ENCODE measurements at places on chromosomes 1 and 21.

DNA sequence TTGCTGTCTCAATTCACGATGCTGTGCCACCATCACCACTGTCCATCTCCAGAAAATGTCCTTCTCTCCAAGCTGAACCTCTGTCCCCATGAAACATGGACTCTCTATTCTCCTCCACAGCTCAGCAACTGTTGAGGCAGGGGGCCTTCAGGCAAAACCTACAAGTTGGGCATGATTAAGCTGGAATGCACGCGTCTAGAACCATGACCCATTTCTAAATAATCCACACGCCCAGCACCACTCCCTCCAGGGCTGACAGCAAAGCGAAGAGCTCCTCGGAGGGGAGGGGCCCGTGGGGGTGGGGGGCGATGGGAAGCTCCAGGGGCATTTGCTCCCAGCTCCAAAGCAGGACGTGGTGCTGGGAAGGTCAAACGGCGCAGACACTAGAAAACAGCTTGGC is 3.3 kb upstream of the HES5 start:
- no peak for DNase-seq

DNA sequence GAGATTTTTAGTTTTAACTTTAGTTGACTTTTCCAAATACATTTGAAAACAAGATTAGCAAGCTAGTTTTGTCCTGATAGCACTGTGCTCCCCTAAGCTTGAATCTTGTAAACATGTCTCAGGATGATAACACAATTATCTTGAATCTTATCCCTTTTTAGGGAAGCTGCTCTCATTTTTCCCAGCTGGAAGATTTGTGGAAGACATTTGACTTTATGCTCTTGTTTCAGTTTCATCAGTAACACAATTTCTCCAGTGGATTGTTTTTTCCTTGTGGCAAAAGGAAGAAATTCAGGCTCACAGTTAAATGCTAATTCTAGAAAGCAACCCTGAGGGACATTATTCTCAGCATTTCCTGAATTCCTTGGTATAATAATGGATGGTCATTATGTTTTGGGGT is 88.8 kb downstream of the CDC7 start:
- DNase-seq: no peak

DNA sequence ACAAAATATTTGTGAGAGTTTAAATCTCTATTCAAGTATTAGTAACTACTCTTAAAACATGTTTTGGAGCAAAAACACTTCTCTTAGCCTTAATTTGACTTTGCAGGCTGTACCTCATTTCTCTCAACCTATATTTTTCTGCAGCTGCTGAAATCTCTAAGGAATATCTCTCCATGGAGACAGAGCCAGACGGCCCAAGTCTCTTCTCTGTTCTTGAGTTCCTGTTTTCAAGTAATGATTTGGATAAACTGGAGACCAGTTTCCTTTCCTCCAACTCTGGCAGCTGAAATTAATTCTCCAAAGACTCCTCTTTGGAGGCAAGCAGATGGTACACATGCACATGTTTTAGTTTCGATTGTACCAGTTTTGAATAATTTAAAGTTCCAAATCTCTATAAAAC is 659.7 kb upstream of the NEGR1 start:
- DNase-seq: no peak

GRCh38 chr21:44275041-44275440 is 10.6 kb upstream of the AIRE start:
- DNase-seq: peak; percentile 25

DNA sequence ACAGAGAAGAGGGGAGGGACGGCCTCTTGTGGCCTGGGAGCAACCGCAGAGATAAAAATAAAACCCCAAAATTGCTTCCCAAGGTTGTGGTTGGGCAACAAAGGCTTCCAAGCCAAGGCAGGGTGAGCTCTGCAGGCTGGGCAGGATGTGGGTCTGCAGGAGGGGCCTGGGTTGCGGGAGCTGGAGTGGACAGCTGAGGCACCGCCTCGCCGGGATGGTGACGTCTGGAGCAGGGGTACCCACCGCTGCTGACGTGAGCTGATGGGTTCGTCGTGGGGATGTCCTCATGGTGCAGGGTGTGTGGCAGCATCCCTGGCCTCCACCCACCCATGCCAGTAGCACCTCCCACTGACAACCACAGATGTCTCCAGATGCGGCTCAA is 3.7 kb downstream of the AURKAIP1 start:
- no peak for DNase-seq

DNA sequence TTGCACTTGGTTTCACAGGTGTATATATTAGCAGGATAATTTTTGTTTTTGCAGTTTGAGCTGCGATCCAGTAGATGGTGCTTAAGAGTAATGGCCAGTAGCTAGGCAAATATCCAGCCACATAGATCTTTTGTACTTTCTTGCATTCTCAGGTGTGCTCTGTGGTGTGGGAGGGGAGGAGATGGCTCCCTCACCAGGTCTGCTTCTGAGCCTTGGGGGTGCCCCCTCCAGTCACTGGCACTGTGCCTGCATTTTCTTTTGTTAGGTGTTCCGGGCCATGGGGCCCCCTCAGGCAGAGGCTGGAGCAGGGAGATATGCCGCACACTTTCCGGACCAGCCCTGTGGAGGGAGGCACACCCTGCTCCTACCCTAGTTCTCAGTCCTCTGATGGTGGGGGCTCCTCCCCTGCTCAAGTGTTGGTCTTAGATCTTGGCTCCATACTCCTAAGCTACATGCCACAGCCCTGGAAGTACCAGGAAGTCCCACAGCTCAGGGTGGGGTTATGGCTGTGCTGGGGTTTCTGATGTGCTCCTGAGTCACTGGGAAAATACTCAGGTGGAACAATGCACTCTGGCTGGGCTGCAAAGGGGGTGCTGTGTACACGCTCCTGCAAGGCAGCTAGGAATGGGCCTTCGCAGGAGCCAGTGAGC is 197.6 kb upstream of the DMRTA2 start:
- DNase-seq: peak; percentile 20
